ENCODE measurements at places on chromosomes 12 and 14.

DNA sequence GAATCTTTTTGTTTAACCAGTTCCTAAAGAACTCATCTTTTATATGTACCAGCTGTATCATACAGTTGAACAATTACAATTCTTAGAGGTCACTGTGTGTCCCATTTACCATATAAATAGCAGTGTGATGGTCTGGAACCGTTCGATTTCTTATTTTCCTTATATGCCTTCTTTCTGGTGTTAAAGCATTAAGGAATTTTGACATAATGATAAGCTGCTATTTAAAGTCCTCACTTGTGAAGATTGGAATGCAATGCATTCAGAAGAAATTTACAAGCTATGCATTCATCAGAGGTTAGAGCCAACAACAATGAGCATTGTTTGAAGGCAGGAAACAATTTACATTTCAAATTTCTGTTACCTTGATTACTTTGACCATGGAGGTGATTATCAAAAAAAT, 80.0 kb upstream of the PRICKLE1 start:
- no peak for DNase-seq

DNA sequence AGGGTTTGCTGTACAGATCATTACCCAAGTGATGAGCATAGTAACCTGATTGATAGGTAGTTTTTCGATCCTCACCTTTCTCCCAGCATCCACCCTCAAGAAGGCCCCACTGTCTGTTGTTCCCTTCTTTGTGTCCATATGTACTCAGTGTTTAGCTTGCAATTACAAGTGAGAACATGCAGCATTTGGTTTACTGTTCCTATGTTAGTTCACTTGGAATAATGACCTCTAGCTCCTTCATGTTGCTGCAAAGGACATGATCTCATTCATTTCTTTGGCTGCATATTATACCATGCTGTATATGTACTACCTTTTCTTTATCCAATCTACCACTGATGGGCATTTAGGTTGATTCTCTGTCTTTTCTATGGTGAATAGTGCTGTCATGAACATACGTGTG, 181.6 kb upstream of the FOXG1 start:
- peak; percentile 35 for DNase-seq

DNA sequence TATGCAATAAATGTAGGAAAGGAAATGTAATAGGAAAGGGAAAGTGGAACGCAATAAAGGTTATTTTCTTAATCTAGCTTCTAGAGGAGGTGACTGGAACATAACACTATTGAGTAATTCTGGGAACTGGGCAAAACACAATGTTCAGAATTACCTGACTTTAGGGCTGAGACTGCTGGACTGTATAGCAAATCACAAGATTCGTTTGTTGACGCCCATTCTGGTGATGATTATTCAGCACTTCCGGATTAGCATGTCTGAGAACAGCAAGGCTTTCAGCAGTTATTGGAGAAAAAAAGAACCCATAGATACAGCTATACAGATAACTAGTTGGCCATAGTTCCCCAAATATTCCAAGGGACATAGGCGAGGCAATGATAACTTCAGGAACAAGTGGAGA, 2.3 kb upstream of the KLRD1 start:
- DNase-seq: no peak

DNA sequence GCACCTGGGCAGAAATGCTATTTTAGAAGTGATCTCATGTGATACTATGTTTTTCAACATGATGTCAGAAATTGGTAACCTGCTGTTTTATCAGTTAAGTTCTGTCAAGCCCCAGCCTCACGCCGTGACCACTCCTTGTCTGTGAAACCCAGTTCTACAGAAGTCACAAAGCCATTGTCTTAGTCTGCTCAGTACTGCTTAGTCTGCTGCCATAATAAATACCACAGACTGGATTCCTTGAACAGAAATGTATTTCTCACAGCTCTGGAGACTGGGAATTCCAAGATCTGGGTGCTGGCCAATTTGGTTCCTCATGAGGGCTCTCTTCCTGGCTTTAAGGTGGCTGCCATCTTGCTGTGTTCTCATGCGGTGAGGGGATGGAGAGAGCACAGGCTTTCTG, 176.9 kb downstream of the PRKCH start:
- DNase-seq: peak; percentile 0

All from NCI-H146 (cell line).